CD4-positive, alpha-beta T cell (primary cell): ENCODE measurements at places on chromosomes 2 and 18. TPM values are rescaled to one million over a fixed set of nuclear protein-coding genes. Genes with fewer than 3 reads are reported as not detected.

DNA sequence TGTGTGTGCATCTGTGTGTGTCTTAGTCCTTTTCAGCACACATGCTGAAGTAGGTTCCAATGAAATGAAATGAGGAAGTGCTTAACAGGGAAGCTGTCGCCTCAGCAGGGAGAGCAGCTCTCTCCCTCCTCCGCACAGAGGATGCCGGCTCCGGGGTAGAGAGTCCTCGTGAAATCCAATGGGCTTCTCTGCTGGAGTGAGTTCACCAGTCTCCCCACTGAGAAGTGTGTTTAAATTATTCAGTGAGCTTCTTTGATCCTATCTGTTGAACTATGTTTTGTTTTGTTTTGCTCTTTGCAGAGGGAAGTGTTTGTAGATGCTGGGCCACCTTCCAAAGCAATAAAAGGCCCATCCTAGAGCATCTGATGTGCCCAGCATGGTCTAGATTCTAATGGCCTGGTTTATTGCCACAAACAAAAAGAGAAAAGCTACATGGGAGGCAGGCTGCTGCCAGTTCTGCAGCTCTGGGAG is 6.7 kb downstream of the PPP1R7 start:
- H3K27ac ChIP-seq: no peak overlapping the region
- no peak overlapping the region for H3K4me3 ChIP-seq
- peaks cover 56% of the 10 kb centered on the region for H3K36me3 ChIP-seq
- no peaks in the 10 kb centered on the region for H3K27me3 ChIP-seq
- no peak for DNase-seq
- H3K4me1 ChIP-seq: peaks cover 7% of the 10 kb centered on the region

MROH2A gene
- total RNA-seq: not detected

- no peak for DNase-seq
- no peak overlapping the region for H3K27ac ChIP-seq
- H3K4me1 ChIP-seq: no peaks in the 10 kb centered on the region
- no peaks in the 10 kb centered on the region for H3K36me3 ChIP-seq
Measured at GRCh38 chr18:11046140-11046539, 103.2 kb downstream of the PIEZO2 start.

DSG1 gene
- not detected for total RNA-seq

DNA sequence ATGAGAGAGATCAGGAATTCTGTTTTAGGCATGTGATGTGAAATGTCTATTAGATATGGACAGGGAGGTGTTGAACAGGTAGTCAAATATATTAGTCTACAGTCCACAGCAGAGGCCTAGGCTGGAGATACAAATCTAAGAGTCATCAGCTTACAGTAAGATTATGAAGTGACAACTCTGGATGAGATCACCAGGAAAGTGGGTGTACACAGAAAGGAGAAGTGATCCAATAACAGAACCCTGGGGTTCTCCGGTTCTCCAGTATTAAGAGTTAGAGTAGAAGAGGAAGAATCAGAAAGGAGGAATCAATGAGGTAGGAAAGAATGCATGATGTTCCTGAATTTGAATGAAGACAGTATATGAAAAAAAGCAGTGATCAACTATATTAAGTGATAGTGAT is 362.3 kb downstream of the FIGN start:
- no peaks in the 10 kb centered on the region for H3K36me3 ChIP-seq
- H3K27ac ChIP-seq: no peak overlapping the region
- no peaks in the 10 kb centered on the region for H3K4me1 ChIP-seq

SNTG2 gene
- 1.1 TPM for total RNA-seq

- H3K27me3 ChIP-seq: peaks cover 2% of the 10 kb centered on the region
- no peak overlapping the region for H3K27ac ChIP-seq
- no peaks in the 10 kb centered on the region for H3K4me1 ChIP-seq
- H3K4me3 ChIP-seq: no peak overlapping the region
- H3K36me3 ChIP-seq: no peaks in the 10 kb centered on the region
Measured at GRCh38 chr18:55605733-55606338, 17.8 kb upstream of the TCF4 start.

NCKAP1 gene
- total RNA-seq: 2.5 TPM

DNA sequence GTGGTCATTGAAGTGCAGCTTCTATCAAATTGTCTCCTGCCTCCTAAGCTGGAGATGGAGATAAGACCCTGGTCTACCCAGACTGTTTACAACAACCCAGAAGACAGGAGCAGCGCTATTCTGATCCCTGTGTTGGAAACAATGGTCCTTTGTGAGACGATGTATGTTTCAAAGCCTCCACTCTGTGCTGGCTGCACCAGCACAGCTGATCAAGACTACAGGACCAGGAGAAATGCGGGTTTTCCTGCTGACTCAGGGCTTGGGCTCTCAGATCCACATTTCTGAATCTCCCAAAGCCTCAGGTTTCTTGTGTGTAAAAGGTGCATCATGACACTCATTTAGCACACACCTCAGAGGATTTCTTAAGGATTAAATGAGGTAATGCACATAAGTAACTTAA is 92.0 kb downstream of the POU3F3 start:
- no peak overlapping the region for H3K4me3 ChIP-seq
- DNase-seq: no peak
- H3K36me3 ChIP-seq: no peaks in the 10 kb centered on the region
- no peaks in the 10 kb centered on the region for H3K4me1 ChIP-seq
- H3K27me3 ChIP-seq: no peaks in the 10 kb centered on the region

- no peaks in the 10 kb centered on the region for H3K4me1 ChIP-seq
- no peaks in the 10 kb centered on the region for H3K27me3 ChIP-seq
- H3K4me3 ChIP-seq: no peak overlapping the region
- no peak for DNase-seq
- no peak overlapping the region for H3K27ac ChIP-seq
Measured at GRCh38 chr2:19098467-19099160, 259.8 kb downstream of the OSR1 start.

- no peak overlapping the region for H3K27ac ChIP-seq
- no peak overlapping the region for H3K4me3 ChIP-seq
- no peaks in the 10 kb centered on the region for H3K27me3 ChIP-seq
- no peaks in the 10 kb centered on the region for H3K36me3 ChIP-seq
Measured at GRCh38 chr2:237378650-237379049, 35.3 kb downstream of the COL6A3 start.

PRKD3 gene
- total RNA-seq: 44.1 TPM

DNA sequence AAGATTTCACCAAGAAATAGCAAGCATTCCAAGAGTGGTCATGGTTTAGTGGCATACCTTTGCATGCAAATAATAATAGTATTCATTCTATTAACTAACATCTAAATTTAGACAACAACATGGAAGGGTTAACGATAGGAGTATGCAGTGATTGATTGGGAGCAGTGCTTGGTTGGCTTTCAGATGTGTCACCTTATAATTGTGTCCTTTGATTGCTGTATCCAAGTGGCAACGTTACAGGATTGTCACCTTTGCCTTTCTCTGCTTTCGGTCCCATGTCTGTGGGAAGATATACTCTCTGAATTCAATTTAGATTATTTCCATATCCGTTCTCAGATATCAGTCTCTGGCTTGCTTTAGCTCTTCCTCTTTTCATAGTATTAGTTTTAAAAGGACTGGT is 152.8 kb upstream of the MAP3K20 start:
- no peaks in the 10 kb centered on the region for H3K4me1 ChIP-seq
- no peak overlapping the region for H3K27ac ChIP-seq

DNA sequence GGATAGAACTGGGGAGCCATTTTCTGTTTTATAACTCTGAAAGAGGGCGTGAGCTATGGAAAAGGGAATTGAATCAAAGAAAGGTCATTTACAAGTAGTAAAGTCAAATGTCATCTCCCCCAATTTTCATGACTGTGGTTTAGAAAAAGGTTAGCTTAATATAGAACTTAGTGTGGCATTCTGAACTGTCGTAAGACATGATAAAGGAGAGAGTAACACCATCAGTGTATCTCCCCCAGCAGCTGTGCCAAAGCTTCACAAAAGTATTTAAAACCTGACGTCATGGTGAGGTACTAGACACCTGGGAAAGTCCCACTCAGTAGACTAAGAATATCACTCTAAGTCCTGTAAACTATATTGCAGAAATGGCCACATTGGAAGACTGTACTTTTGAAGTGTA is 5.8 kb upstream of the IKZF2 start:
- peaks cover 3% of the 10 kb centered on the region for H3K27me3 ChIP-seq
- no peaks in the 10 kb centered on the region for H3K4me1 ChIP-seq
- DNase-seq: no peak

GRCh38 chr2:38116762-38117161 is 40.8 kb upstream of the CYP1B1 start:
- no peak overlapping the region for H3K4me3 ChIP-seq
- peaks cover 3% of the 10 kb centered on the region for H3K27me3 ChIP-seq
- no peaks in the 10 kb centered on the region for H3K4me1 ChIP-seq

- peaks cover 6% of the 10 kb centered on the region for H3K4me1 ChIP-seq
- H3K36me3 ChIP-seq: no peaks in the 10 kb centered on the region
- H3K27me3 ChIP-seq: no peaks in the 10 kb centered on the region
- peak; percentile 25 for DNase-seq
Measured at GRCh38 chr2:1817256-1818051, 73.1 kb upstream of the PXDN start.

GRCh38 chr2:85692039-85692645 is 2.0 kb upstream of the GNLY start:
- no peak overlapping the region for H3K4me3 ChIP-seq
- no peak overlapping the region for H3K27ac ChIP-seq
- H3K4me1 ChIP-seq: no peaks in the 10 kb centered on the region
- no peaks in the 10 kb centered on the region for H3K36me3 ChIP-seq
- no peak for DNase-seq

DNA sequence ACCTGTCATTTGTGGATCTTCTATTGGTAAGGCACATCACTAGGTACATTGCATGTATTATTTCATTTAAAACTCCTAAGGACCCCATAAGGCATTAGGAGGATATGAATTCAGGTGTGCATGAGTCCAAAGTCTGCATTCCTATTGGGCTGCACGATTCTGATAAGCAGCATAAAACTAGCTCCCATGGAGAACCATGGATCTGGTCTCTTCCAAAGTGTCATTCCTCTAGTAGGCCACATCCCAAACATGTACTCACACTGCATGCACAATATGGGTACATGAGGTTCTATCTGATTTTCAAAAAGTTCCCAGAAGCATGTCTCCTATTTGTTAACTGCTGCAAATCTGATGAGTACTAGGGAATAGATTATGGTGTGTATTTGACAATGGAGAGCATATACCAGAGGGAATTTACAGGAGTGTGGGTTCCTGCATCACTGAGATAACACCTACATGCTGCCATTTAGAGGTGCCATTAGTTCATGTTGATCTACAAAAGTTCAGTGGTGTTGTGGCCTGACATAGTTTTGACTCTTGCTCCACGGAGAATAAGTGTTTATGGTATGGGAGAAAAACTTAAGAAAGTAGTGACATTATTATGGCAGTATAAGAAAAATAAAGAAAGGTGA is 11.3 kb downstream of the CYTIP start:
- no peaks in the 10 kb centered on the region for H3K27me3 ChIP-seq
- H3K4me1 ChIP-seq: peaks cover 35% of the 10 kb centered on the region
- peak overlapping the region; percentile 72 for H3K4me3 ChIP-seq
- H3K36me3 ChIP-seq: peaks cover 88% of the 10 kb centered on the region
- H3K27ac ChIP-seq: peak overlapping the region; percentile 45

DNA sequence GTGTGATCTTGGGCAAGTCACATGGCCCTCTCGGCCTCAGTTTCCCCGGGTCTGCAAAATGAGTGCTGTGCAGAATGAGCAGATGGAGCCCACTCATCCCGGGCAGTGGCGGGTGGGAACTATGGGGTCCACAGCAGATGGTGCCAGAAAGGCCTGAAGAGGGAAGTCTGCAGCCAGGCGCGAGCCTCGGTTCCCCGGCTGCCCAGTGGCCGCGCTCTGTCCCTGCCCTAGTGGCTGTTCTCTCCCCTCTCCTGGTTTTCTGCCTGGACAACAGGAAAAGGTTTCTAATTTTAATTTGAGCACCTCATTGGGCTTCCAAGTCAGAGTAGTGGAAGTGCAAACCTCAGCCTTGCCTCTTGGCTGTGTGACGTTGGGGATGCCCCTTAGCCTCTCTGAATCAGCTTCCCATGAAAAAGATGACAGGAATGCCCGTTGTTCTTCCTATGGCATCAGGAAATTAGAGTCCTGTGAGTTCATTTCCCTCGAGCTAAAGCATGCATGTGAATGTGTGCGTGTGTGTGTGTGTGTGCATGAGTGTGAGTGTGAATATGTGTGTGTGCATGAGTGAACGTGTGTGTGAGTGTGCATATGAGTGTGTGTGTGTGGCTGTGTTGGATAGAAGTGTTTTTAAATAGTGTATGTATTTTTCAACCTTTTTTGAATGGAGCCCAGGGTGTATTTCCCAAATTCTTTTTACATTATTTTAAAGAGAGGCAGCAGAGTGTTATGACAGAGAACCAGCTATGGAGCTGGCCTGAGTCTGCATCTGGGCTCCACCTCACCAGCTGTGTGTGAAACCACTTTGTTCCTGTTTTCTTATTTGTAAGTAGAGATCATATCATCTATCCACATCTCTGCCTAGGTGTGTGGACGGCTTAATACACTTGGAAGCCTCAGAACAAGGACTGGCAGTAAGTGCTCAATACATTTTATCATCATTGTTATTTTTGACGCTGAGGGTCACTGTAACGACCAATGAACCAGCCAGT is 41.3 kb downstream of the RRM2 start:
- DNase-seq: no peak
- H3K4me3 ChIP-seq: no peak overlapping the region
- peaks cover 12% of the 10 kb centered on the region for H3K4me1 ChIP-seq
- H3K27me3 ChIP-seq: no peaks in the 10 kb centered on the region

DNA sequence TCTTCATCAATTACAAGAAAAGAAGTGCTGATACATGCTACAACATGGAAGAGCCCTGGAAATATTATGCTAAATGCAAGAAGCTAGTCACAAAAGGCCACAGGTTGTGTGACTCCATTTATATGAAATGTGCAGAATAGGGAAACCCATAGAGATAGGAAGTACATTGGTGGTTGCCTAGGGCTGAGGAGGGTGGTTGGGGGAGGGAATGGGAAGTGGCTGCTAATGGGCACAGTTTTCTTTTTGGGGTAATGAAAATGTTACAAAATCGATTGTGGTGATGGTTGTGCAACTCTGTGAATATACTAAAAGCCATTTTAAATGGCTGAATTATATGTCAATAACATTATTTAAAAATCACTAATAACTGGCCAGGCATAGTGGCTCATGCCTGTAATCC is 24.3 kb upstream of the RESP18 start:
- H3K27me3 ChIP-seq: peaks cover 42% of the 10 kb centered on the region
- no peak overlapping the region for H3K4me3 ChIP-seq
- H3K4me1 ChIP-seq: peaks cover 14% of the 10 kb centered on the region

DSC2 gene
- total RNA-seq: not detected

GRCh38 chr2:188138313-188138712 is 153.4 kb upstream of the GULP1 start:
- no peaks in the 10 kb centered on the region for H3K27me3 ChIP-seq
- no peak overlapping the region for H3K4me3 ChIP-seq
- no peaks in the 10 kb centered on the region for H3K36me3 ChIP-seq
- no peak overlapping the region for H3K27ac ChIP-seq
- no peaks in the 10 kb centered on the region for H3K4me1 ChIP-seq
- DNase-seq: no peak

LBX2 gene
- total RNA-seq: not detected

RPRD1A gene
- total RNA-seq: 21.8 TPM

DNA sequence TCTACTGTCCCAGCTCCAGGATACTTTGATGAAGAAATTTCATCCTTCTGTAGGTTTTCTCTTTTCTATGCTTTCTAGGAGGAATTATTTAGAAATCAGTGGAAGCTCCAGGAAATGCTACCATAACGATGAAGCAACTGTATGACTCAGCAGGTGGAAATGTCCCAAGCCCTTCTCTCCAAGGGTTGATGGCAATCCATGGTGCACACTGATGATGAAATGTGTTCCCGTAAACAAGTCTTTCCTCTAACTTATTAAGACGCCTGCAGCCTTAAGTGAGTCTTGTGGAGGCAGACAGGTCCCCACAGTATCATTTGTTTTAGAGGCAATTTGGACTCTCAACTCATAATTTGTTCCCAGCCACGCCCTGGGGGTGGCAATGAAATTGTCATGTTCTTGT is 777.6 kb upstream of the SOX11 start:
- DNase-seq: no peak
- H3K4me3 ChIP-seq: no peak overlapping the region
